ENCODE measurements at places on chromosomes 3 and 15.

- no peak for DNase-seq
These were observed 229.6 kb upstream of the TPRG1 start for GRCh38 chr3:188942191-188942590.

GRCh38 chr3:171005648-171006047 is 20.9 kb downstream of the SLC2A2 start:
- DNase-seq: no peak

DNA sequence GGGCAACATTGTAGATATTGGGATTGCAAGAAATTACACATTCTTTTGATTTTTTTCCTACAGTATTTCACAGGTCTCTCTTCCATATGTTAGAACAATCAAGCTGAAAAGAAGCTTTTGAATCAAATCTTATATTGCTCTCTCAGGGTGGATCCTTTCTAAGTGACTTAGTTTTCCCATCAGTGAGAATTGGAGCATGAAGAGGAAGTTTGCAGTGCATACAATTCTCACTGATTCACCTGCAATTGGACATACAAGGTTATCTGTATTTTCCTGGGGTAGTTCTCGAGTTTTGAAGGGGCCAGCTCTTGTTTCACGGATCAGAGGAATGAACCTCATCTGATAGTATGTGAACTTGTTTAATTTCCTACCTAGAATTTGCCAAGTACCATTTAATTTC is 150.8 kb downstream of the PEX5L start:
- DNase-seq: no peak

DNA sequence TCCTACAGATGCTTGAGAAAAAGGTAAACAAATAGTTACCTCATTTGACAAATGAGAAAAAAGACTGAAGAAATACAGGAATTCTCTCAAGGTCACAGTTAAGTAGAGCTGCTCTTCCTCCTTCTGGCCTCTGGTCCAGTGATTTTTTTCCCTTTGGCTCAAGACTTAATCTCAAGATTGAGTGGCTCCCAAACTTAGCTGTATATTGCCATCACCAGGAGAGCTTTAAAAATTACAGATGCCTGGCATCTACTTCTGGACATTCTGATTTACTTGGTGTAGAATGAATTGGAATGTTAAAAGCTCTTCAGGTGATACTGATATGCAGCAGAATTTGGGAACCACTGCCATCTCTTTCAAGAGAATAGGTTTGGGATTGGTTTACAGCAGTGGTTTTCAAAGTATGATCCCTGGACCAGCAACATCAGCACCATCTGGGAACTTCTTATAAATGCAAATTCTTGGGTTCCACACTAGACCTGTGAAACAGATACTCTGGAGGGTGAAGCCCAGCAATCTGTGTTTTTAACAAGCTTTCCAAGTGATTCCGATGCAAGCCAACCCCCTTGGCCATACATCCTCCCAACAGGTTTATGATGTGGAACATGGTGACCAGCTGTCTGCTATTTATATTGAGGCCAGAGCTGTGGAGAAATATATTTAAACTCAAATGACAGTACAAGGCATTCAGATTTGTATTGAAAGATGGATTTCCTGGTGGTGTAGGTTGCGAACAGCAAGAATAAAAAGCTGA is 333.0 kb upstream of the RARB start:
- DNase-seq: no peak

DNA sequence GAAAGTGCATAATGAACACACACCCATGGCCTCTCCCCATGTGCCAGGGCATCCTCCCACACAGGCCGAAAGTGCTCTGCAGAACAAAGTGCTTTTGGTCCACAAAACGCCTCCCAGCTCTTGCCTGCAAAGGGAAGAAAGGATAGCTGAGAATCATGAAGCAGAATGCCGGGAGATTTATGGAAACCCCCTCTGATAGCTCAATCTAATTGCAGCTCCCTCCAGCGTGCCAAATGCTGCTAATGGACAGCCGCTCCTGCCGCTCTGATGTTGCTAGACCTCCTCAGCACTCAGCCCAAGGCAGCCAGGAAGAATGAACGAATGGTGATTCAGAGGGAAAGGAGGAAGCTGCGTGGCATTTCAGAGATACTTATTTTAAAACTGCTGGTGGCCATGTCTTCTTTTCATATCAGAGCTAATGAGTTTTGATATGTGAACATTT is 145.3 kb downstream of the TJP1 start:
- DNase-seq: no peak

GRCh38 chr3:34323517-34323916 is 525.1 kb downstream of the PDCD6IP start:
- no peak for DNase-seq

- DNase-seq: peak; percentile 35
These were observed 37.0 kb downstream of the CDC25A start for GRCh38 chr3:48151058-48151806.

Measured in activated CD4-positive, alpha-beta T cell treated with anti-CD3 and anti-CD28 coated beads for 4 hours (primary cell).